ENCODE measurements at places on chromosomes 16 and 17.

- DNase-seq = no peak
Measured at GRCh38 chr16:68370581-68371275, 59.9 kb downstream of the PRMT7 start.

- no peak for DNase-seq
Measured at GRCh38 chr17:21542991-21543390, 149.3 kb upstream of the KCNJ18 start.

DNA sequence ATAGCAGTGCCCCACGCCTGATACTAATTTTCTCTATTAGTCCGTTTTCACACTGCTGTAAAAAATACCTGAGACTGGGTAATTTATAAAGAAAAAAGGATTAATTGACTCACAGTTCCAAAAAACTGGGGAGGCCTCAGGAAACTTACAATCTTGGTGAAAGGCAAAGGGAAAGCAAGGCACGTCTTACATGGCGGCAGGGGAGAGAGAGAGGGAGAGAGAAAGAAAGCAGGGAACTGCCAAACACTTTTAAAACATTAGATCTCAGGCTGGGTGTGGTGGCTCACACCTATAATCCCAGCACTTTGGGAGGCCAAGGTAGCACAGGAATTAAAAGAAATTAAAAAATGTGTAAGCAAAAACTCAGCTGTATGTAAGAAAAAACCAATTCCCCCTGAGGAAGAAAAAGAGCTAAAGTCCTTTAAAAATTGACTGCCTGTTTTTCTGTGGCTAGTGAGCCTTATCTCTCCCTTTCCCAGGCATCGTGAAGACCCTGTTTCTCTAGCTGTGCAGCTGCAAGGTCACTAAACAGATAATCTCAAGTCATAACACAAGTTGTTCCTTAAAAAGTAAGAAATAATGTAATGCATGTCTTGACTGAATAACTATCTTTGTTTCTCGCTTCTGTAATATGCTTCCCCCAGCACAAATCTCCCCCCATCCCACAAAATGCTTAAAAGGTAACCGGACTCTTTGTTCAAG is 14.0 kb downstream of the ZSCAN10 start:
- DNase-seq = no peak

- no peak for DNase-seq
Measured at GRCh38 chr16:50955311-50955710, 195.8 kb downstream of the SALL1 start.

DNA sequence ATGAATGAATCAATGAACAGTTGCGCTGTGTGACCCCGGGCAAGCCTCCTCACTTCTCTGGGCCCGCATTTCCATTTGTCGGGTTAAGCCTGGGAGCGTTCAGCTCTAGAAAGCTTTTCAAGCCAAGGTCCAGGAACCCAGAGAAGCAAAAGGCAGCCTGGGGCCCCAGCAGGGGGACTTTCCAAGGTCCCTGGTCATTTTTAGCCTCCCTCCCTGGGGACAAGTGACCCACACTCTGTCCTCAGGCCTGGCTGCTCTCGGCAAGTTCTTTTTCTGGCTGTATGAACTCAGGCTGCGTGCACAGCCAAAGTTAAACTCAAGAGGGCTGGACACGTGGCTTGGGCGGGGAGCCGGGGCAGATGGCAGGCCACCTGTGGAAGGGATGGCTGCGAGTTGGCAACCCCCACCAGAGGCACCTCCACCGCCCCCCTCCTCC is 41.4 kb upstream of the CIBAR2 start:
- no peak for DNase-seq

DNA sequence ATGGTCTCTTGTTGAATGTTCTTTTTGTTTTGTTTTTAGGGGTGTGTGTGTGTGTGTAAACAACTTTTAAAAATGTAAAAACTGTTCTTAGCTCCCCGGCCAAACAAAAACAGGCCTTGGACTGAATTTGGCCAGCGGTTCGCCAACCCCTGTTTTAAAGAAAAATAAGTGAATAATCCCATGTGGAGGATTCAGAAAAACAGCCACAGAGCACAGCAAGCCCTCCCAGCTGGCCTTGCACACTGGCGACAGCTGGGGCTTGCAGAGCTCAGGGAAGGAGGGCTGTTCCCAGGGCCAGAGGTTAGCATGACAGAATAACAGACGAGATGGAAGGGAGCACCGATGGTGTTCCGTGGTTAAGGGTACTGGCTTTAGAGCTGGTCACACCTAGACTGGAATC is 39.0 kb downstream of the EMP2 start:
- DNase-seq = peak; percentile 15

DNA sequence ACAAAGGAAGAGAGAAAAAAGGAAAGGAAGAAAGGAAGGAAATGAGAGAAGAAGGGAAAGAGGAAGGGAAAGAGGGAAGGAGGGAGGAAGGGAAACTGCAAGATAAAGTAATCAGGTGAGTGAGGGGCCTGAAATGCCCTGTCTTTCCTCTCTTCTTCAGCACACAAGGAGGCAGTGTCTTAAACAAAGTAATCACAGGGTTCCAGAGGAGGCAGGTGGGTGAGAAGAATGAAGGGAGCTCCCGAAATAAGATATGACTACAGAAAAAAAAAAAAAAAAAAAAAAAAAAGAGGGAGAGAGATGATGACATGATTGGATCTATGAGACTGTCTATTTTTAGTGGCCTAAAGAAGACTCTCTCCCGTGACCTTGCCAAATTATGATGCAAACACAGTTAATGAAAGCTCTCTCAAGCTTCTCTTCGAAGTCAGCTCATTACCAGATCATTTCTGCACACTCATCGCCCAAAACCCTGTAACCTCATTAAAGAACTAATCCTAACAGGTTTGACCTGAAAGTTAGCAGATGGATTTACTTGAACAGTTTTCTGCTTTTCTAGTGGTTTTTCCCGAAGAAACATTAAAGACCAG is 53.6 kb downstream of the CDH11 start:
- DNase-seq = peak; percentile 23

DNA sequence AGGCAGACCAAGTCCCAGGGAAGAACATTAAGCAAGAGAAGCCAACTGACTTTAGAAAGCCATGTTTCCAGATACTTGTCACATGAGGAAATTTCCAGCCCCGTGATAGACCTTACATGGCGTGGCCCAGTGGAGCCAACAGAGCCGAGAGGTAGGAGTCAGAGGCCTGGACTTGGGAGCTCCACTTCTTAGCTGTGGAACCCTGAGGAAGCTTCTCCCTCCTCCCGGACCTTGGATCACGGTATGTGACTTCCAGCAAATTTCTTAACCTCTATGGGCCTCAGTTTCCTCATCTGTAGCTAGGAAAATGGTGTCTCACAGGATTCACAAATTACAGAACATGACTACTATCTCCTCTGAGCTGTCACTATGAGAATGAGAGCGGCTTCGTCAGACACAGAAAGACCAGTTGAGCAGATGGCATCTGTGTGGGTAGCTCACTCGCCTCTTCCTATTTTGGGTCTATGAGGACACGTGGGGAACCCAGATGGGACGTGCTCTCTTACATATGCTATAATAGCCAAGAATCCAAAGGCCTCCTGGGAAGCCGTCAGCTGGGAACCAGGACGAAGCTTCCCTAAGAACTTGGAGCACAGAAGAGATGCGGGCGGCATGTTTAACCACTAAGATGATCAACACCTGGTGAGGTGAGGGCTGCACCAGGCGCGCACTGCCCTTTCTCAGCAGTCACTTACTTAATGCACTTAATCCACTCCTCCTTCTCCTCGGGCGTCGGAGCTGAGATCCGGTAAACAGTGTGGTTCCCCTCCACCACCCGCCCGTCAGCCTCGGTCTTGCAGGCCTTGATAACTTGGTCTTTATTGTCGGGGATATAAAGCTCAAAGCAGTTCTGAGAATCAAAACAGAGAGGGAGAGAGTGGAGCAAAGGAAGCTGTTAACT is 102.3 kb downstream of the CYTH1 start:
- no peak for DNase-seq

- peak; percentile 72 for DNase-seq
Measured at GRCh38 chr16:66250686-66251431, 115.6 kb upstream of the CDH5 start.

DNA sequence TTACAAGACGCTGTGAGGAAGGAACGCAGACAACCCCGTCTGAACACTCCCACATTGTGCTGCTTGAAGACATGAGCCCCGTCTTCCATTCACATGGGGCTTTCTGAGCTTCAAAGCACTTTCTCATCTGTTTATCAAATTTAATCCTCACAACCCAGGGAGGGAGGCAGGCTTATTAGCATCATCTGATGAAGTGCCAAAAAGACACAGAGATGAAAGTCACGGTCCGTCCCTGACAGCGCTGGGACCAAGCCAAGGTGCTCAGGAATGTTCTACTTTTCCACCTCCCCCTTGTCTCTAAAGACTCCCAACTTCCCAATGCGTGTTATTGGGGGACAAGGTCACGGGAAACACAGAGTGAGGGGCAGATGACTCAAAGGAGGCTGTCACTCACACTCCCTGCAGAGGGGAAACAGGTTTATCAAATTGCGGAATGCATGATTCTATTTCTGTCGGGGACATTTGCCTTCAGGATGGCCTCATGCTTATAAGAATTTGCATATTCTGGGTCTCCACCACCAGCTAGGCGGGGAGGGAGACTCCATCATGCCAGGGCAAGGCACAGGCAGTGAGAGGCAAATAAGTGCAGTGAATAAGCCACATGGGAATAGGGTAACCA is 10.7 kb downstream of the XYLT1 start:
- no peak for DNase-seq
